ENCODE measurements at places on chromosomes 16 and 17.

- no peak for DNase-seq
Observed at GRCh38 chr16:9092978-9093344, 1.5 kb downstream of the HAPSTR1 start.

DNA sequence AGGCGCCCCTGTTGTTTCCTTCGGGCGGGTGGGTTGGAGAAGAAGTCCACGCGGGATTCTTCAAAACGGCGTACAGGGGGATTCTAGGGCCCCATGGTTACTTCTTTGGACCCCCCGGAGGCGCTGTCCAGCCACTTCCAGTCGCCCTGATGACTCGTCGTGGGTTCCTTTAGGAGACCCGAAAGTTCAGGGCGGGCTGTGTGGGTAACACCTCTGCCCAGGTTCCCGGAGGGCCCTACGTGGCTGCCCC is 716 bp upstream of the HIC1 start:
- DNase-seq = no peak

- DNase-seq = no peak
Observed at GRCh38 chr16:88345031-88345720, 37.6 kb upstream of the ZNF469 start.

DNA sequence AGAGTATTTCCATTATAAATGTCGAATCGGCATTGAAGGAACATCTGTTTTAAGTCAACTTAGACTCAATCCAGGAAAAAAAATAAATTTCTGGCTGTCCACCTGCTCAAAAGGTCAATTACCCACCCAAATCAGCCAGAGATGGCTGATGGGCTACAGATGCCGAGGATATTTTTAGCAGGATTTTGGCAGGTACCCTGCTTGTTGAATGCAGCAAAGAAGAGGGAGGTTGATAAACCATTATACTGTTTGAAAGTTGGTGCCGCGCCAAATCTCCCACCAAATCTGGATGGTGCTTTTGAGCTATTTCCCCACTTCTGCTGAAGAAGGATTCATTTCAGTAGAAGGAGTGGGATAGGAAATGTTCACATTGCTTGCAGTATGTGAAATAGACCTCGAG is 537.7 kb downstream of the MAF start:
- no peak for DNase-seq

DNA sequence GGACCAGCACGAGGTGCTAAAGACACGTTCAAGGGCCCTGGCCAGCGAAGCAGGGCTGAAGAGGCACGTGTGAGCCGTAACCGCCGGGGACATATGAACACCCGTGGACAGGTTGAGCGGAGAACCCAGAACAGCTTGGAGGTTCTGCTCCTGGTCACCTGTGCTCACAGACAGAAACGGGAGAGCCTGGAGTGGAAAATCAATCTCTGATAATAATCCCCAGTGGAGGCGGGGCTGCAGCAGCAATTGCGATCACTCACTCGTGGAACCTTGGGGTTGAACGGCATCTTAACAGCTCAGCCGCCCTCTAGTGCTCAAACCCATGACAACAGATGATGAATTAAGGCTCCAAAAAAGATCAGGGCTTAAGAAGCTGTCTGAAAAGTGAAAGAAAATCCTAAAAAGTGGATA is 25.6 kb downstream of the WIPI1 start:
- DNase-seq = no peak
